ENCODE measurements at places on chromosomes 11 and 22. TPM values are rescaled to one million over a fixed set of nuclear protein-coding genes. Genes with fewer than 3 reads are reported as not detected.
A peak's percentile ranks its signal among the peaks of the same experiment; 100 is the strongest.

DNA sequence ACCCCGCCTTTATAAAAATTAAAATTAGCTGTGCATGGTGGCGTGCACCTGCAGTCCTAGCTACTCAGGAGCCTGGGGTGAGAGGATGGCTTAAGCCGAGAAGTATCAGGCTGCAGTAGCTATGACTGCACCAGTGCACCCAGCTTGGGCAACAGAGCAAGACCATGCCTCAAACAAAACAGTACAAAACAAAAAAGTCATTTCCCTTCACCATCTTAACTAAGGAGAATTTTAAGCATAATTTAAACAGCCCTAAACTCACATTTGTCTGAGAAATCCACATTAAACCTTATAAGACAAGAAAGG, 23.3 kb upstream of the TFIP11 start:
- DNase-seq, result no peak

DNA sequence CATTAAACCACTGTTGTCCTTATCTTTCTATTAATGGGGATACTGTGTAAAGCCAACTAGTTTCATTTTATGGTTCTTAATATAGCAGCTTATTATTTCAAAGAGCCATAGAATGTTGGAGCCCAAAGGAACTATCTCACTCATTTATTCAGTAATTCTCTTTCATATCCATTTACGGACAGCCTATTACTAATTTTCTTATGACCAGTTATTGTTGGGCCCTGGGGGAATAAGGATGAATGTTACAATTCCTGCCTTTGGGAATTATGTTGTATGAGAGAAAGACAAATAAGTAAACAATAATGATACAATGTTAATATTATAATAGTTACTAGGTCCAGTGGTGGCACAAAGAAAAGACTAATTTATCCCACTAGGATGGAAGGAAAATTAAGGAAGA, 52.4 kb downstream of the AAMDC start:
- DNase-seq, result no peak

GRCh38 chr11:34175284-34176019, 70.0 kb downstream of the NAT10 start:
- no peak for DNase-seq

DNA sequence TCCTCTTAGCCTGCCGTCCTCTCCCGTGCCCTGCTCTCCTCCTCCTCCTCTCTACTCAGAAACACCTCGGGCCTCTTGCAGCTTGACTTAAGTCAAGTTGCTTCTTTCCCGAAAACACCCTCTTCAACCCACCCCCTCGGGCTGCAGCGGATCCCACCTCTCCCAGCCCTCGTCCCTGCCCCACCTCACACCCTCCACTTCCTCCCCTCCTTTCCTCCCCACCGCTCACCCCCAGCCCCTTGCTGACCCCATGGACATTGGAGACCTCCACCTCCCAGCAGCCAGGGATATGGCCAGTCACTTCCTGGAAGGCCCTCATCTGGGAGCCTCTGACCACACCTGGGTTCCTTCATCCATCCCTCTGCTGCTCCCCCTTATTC, 8.5 kb upstream of the CYTH4 start:
- DNase-seq, result no peak

GRCh38 chr22:50600538-50600937, at the start of gene MAPK8IP2:
TSS of gene MAPK8IP2 (plus strand) at chr22:50600793. CDS start at chr22:50600819, 26 bp downstream.
- DNase-seq, result peak; percentile 58

GRCh38 chr22:40036591-40037225, 42.0 kb downstream of the FAM83F start:
- DNase-seq, result peak; percentile 89

DNA sequence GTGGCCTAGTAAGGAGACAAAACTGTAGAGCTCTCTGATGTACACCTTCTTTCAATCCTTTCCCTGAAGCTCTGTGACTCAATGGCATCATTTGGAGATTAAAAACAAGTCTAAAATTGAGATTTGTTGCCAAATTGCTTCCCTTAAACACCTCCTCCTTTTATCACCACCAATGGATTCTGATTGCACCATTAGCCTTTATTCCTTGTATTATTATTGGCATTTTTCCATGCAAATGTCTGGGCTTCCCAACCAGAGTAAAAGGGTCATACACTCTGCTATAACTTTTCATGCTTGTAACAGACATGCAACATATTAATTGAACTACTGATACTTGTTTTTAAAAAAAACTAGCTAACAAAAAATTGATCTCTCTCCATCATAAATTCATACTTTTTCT, 124.2 kb downstream of the CCDC34 start:
- DNase-seq, result no peak

- no peak for DNase-seq
Measured at GRCh38 chr11:16610738-16611388, 127.6 kb upstream of the C11orf58 start.

The CSF2RB gene
- total RNA-seq, result 3.6 TPM

All from stomach (tissue), 19 donors.